LHCN-M2 (cell line): ENCODE measurements at places on chromosomes 12 and 14.

- peak; percentile 42 for DNase-seq
Measured at GRCh38 chr12:117850048-117850447, 118.7 kb downstream of the KSR2 start.

- DNase-seq, result no peak
Measured at GRCh38 chr12:102430661-102431060, 49.7 kb downstream of the IGF1 start.

DNA sequence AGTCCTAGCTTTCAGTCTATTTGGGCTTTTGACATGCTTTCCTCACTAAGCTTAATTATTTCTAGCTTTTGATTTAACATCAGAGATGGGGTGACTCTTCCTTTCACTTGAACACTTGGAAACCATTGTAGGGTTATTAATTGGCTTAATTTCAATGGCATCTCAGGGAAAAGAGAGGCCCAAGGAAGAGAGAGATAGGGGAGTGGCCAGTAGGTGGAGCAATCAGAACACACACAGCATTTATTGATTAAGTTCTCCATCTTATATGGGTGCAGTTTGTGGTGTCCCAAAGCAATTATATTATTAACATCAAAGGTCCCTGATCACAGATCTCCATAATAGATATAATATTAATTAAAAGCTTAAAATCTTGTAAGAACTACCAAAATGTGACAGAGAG is 1466.1 kb upstream of the SEL1L start:
- peak; percentile 0 for DNase-seq

GRCh38 chr12:53049571-53050318 is at the start of gene TNS2:
Gene TNS2 (plus strand): TSS chr12:53050065. CDS start chr12:53050186, 121 bp downstream.
- peak; percentile 84 for DNase-seq

DNA sequence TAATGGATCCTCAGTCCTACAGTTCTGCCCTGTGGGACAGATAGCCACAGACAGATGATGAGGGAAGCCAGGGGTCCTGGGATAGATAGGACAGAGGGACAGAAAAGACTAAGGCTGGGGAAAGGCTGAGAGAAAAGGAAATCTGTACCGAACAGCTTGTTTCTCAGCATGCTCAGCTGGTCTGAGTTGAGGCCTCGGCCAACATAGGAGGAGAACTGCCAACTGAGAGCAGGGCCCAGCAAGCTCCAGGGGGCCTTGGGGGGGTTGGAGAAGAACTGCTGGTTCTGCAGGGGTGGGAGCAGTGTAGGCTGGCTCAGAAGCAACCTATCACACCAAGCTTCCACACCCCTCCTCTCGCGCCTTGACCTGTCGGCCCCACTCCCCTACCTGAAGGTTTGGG is 10.1 kb downstream of the IL23A start:
- DNase-seq, result no peak

- DNase-seq, result peak; percentile 99
Measured at GRCh38 chr14:61203081-61203753, 77.9 kb downstream of the TMEM30B start.

- DNase-seq, result no peak
Measured at GRCh38 chr14:93591506-93591905, 160.8 kb downstream of the UNC79 start.

DNA sequence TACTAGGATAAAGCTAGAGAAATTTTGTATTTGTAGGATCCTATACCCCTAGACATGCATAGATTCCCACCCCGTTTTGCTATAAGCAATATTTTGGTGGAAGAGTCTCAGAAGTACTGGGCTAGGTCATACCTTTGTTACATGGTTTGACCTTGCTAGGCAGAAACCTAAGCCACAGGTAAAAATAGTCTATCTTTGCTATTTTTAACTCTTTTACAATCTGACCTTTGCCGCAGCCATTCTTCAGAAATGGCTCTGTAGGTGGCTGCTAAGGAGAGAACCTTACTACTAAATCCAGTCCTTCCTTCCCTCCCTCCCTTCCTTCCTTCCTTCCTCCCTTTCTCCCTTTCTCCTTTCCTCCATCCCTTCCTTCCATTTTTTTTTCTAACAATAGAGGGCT is 242.9 kb upstream of the SEL1L start:
- no peak for DNase-seq

DNA sequence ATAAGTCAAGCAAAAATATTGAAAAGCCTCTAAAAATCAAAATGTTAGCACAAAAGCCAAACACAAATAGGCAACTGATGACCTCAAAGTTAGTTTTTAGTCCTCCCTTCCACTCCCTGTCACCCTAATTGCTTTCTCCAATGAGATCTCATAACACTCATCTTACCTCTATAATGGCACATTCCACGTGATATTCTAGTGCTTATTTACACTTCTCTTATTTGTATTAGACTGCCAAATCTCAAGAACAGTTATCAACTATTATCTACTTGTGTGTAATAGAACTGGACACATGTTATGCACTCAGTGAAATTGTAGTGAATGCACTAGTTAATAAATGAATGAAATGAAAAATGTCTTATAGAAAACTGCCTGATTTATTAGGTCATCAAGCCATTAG is 55.5 kb upstream of the AVPR1A start:
- no peak for DNase-seq
